ENCODE measurements at places on chromosomes 3 and 15. TPM values are rescaled to one million over a fixed set of nuclear protein-coding genes. Genes with fewer than 3 reads are reported as not detected.

GRCh38 chr3:38560284-38560683 is 64.1 kb downstream of the EXOG start:
- DNase-seq: no peak

DNA sequence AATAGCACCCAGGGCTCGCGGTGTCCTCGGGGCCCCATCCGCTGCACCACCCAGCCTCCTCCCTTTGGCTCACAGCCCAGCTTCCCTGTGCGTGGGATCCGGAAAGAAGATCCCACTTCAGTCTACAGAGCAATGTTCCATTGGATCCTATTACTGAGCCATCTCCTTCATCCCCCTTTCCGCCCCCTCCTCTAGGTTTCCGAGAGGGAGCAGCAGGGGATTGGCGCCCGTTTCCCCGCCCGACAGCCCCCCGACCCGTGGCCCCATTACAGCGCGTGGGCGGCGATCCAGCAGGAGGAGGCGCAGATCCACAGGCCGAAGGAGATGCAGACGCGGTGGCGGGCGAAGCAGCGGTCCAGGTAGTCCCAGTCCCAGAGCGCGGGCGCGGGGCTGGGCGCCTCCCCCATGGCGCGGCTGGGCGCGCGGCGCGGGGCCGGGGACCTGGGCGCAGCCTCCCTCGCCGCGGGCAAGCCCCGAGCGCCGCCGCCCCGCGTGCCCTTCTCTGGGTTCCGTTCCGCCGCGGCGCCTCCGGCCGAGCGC is 340 bp downstream of the TMEM44 start:
- DNase-seq: no peak

GRCh38 chr3:153254361-153254760 is 92.3 kb downstream of the RAP2B start:
- no peak for DNase-seq

DNA sequence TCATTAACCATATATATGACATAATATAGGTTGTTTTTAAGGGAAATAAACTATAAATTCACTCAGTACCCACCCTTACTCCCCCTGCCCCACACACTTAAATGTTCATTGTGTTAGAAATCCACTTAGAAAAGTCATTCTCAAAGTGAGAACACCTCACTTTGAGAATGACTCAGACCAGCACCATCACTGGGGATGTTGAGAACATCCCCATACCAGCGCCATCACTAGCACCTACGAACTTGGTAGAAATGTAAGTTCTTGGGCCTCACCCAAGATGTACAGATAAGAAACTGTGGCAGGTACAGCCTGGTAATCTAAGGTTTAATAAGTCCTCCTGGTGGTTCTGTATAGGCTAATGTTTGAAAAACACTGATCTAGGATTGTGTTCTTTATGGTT is 362.6 kb downstream of the LPP start:
- DNase-seq: no peak

- DNase-seq: no peak
Measured at GRCh38 chr3:133112666-133113065, 74.5 kb downstream of the TMEM108 start.

DNA sequence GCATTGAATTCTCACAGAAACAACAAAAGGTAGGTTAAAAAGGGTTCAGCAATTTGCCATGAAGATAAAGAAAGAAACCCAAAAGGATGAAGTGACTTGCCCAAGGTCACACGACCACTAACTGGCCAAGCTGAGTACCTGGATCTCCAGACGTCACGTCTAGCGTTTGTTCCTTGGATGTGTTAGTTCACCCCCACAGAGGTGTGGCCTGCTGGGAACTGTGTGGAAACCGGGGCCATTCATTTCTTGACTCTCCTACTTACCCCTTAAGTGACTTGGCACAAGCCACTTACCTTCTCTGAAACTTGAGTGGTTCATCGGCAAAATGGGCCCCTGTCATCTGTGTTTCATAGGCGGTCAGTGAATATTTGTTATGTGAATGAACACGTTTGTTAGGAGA is 244.3 kb upstream of the SLCO3A1 start:
- no peak for DNase-seq

DNA sequence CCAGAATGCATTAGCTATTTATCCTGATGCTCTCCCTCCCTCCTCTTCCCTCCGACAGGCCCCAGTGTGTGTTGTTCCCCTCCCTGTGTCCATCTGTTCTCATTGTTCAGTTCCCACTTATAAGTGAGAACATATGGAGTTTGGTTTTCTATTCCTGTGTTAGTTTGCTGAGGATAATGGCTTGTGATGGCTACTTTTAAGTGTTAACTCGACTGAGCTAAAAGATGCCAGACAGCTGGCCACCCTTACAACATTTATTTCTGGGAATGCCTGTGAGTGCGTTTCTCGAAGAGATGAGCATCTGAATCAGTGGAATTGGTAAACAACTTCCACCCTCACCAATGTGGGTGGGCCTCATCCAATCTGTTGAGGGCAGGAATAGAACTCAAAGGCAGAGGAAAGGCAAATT is 24.7 kb upstream of the TM2D3 start:
- DNase-seq: no peak

DNA sequence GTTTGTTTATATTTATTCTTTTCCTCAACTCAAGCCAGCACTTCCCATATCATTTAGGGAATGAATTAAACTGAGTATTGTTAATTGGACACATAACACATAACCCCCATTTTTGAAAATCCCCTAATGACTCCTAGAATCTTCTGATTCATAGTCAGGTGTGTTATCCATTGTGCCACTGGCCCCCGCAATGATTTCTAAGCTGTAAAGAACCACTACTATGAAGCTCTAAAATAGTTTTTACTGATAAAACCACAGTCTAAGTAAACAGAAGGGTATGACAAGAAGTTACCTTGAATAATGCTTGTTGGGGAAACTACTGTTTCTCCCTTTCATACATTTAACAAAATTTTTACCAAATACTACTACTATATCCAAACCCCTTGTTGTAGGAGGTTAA is 22.3 kb upstream of the SLC12A8 start:
- DNase-seq: no peak

DNA sequence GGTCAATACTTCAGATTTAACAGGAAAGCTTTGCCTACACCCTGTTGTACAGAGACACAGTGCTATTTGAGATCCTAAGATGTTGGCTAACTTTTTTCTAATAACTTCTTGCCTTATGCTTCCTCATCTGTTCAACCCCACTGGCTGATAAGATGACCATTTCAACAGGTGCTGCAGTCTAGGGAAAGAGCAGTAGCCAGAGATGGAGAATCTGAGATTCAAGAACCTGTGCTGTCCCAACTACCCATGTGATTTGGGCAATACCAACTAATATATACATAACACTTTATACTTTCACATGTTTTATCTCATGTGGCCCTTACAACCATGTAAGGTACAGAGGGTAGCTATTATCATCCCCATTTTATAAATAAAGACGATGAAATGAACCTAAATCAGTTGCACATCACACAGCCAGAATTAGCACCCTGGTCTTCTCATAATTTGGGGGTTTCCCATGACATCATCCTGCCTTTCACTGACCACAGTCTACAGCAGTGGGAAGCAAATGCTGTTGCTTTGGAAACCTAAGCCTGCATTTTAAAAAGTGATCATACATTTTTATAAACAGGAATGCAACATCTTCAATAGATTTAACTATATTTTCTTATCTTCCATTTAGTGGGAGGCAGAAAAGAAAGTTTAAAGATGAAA is 9.7 kb downstream of the TTC23 start:
- no peak for DNase-seq

DNA sequence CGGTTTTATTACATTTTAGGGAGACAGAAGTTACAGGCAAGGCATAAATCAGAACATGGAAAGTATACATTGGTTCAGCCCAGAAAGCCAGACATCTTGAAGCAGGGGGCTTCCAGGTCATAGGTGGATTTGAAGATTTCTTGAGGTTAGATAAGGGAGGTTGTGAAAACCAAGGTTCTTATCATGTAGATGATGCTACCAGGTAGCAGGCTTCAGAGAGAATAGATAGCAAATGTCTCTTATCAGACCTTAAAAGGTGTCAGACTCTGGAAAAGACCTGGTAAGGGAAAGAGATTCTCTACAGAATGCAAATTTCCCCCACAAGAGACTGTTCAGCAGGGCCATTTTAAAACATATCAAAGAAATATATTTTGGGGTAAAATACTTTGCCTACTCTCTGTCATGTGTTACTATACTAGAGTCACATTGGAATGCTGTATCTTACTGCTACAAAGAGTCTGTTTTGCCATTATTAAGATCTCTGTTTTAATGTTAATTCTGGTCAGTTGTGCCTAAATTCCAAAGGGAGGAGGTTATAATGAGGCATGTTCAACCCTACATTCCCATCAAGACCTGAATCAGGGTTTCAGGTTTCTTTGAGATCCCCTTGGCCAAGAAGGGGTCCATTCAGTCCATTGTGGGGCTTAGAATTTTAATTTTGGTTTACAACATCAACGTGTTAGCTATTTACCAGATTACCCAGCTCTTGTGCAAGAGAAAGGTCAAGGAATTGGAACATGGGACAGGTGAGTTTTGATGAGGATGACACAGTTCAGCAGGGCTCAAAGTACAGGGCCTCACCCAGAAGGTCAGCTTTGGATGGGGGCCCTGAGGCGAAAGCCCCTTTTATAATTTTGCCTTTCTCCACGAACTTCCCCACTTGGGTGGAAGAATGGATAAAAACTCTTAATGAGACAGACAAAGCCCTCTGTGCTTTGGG is 36.0 kb upstream of the LYZL4 start:
- no peak for DNase-seq

- no peak for DNase-seq
Measured at GRCh38 chr3:37946531-37946889, 44.1 kb upstream of the VILL start.

GRCh38 chr3:84299329-84299728 is 659.5 kb upstream of the CADM2 start:
- DNase-seq: no peak

- peak; percentile 84 for DNase-seq
Measured at GRCh38 chr3:44712455-44713075, at the start of gene ZNF502. ZNF502 (plus strand) TSS chr3:44712660; CDS start chr3:44720262, 7,602 bp downstream.

DNA sequence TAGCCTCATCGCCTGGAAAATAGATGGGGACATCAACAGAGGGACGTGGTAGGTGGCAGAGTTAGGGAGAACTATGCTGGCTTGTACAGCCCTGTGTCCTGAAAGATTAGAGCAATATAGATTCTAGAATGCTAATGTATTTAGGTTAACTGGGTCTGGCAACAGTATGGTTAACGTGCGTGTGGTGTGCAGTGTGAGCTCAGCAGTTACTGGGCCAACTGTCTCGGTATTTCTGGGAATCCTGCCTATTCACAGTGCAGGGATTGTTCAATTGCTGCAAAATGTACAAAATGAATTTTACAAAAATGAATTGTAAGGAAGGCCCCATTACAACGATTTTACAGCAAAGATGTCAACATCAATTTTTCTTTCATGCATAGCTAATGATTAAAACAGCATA is 20.6 kb downstream of the MEIS2 start:
- no peak for DNase-seq

DNA sequence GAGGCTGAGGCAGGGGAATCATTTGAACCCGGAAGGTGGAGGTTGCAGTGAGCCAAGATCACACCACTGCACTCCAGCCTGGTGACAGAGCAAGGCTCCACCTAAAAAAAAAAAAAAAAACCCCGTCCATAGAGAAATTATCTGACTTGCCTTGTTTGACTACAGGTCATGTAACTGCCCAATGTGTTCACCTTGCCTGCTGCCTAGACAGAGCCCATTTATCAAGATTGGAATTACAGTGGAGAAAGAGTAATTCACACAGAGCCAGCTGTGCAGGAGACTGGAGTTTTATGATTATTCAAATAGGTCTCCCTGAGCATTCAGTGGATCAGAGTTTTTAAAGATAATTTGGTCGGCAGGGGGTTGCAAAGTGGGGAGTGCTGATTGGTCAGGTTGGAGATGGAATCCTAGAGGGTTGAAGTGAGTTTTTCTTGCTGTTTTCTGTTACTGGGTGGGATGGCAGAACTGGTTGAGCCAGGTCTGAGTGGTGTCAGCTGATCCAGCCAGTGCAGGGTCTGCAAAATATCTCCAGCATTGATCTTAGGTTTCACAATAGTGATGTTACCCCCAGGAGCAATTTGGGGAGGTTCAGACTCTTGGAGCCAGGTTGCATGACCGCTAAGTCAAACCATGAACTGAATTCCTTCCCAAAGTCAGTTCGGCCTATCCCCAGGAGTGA is 40.8 kb upstream of the ACP3 start:
- no peak for DNase-seq

The SAMMSON gene
- total RNA-seq: not detected

The BDH1 gene
- 69.4 TPM for total RNA-seq

The RAB5A gene
- 75.6 TPM for total RNA-seq

The RAD18 gene
- 9.4 TPM for total RNA-seq

Measured in ureter (tissue), 1 donor.